Fibroblast of skin of abdomen (primary cell): ENCODE measurements at places on chromosomes 6 and 20.

GRCh38 chr6:77011929-77012545 is 451.3 kb downstream of the HTR1B start:
- no peak for DNase-seq

- peak; percentile 48 for DNase-seq
Measured at GRCh38 chr6:91299544-91300491, 712.9 kb upstream of the MAP3K7 start.

GRCh38 chr6:141472162-141472928 is 660.4 kb upstream of the GJE1 start:
- DNase-seq, result peak; percentile 18

DNA sequence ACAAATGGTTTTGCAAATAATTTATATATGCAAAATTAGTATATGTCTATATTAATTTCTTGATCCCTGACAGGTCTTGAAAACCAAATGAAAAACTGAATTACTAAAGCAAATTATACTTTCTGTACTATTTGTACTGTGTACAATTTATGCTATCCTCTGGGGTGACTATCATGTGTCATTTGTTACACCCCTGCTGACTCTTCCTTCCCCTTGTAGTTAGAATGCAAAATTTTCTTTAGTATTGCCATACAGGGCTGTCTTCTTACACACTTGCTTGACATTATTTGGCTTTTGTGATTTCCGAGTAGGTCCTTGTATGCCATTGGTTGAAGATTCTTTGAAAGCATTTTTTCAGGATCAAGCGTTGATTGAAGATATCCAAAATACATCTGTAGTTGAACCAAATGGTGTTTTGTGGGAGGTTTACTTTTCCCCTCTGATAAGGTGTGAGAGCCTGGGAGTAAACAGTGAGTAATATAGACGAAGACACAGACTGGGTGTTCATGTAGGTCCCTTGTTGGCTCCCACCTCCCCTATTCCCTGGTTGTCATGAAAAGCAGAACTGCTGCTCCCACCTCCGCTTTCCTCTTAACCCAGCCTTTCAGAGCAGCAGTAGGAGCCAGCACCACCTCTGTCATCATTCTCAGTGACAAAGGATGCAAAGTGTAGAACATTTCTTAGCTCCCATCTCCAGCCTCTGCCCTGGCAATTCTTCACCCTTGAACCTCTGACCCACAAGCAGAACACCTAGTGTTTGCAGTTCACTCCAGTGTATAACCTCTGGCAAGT is 29.0 kb downstream of the NCOA7 start:
- no peak for DNase-seq

GRCh38 chr6:118761645-118762044 is 110.3 kb upstream of the CEP85L start:
- peak; percentile 20 for DNase-seq

DNA sequence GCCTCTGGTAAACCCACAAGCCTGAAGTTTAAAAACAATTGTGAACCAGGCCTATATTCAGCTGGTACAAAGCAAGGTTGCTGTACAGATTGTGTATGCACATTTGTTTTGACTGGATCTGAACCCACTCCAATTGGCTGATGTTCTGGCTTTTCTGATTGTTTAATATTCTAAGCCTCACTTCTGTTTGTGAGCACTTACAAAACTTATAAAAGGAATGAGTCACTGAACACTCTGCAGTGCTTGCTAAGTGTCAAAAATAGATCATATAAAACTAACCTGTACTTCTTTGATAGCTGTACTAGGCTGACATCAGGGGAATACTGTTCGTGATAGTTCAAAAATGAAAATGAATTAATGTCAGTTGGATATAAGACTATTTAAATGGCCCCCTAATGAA is 12.1 kb downstream of the COL21A1 start:
- DNase-seq, result no peak

GRCh38 chr6:35044761-35045421 is 96.2 kb downstream of the TCP11 start:
- DNase-seq, result no peak

DNA sequence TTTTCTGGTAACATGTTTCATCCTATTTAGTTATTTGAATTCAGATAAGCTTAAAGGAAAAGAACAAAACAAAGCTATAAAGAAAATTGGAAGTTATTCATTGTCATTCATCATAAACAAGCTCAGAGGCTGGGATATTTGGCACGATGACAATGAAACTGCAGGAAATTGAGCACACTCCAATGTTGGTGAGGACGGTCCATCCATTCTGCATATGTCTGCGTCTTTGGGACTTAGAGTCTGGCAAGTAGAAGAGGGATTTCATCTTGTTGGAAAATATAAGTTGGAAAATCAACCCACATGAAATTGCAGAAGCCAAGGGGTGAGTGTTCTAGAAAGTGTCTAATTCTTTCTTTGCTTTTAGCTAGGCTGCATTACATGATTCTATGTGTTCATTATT is 78.4 kb downstream of the HDGFL1 start:
- DNase-seq, result no peak
